ENCODE measurements at places on chromosomes 4 and X.
A peak's percentile ranks its signal among the peaks of the same experiment; 100 is the strongest.

GRCh38 chr4:188025476-188025875 is 29.9 kb downstream of the ZFP42 start:
- DNase-seq, result no peak

- no peak for DNase-seq
Observed at GRCh38 chr4:174118171-174118570, 165.3 kb downstream of the FBXO8 start.

DNA sequence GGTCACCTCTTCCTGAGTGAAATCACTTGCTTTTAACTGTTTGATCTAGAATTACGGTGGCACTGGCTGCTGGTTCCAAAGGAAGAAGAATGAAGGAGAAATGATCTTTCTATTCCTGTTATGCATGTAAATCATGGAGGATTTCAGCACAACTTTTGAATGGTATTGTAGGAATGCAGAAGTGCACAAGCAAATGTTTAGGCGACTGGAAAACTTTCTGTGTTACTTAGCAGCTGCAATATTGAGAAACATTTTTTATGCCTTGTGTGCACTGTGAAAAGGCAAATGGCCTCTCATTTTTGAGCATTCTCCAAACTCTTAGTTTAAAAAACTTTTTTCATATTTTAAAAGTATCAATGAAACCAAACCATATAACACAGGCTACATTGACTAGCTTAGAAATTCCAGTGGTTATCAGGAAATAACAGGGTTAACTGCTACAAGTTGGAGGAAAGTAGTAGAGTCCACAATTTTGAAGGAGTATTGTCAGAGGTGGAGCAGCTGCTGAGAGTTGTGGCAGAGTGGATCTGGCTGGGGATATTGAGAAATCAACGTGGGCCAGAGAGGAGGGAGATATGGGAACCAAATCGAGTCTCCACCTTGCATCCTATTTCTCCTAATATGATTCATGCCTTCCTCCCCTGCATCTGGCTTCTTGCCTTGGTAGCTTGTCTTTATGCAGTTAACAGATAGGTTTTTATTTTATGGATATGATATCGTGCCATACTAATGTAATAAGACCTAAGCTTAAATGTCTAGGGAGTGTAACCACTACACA is 32.0 kb upstream of the FHL1 start:
- DNase-seq, result no peak

DNA sequence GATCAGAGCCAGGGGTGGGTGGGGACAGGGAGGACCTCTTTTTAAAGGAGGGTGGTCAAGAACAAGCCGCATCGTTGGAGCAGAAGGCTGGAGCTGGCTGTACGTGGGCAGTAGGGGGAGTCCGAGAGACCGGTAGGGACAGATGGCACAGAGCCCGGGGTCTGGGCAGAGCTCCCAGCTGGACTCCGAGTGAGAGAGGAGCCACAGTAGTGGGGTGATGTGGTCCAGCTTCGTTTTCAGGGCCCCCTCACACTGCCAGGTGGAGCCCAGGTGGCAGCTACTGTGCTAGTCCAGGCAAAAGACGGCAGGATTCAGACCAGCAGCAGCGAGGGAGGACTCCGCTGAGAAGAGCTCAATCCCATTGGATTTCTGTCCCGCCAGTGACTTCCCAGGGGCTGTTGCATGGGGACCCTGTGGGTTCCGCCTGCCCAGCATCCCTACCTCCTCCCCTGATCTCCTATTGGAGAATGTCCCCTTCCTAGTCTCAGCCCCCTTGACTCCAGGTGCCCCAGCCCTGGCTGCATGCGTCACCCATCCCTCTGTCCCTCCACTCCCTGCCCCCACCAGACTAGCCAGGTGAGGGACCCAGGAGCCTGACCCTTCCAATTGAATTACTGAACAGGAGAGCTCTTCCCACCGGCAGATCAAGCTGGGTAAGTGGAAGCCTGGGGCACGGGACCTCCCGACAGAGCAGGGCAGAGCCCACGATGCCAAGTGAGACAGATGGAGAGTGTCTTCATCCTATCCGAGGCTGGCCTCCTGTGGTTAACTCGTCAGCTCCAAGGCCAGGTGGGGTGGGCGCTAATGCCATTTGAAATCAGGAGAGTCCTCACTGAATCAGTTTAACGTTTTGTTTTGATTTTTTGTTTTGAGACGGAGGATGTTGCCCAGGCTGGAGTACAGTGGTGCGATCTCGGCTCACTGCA is 2.9 kb downstream of the ARHGAP4 start:
- no peak for DNase-seq

- no peak for DNase-seq
Observed at GRCh38 chr4:38243388-38244053, 283.3 kb downstream of the PTTG2 start.

GRCh38 chrX:2693113-2694002 is 2.3 kb downstream of the CD99 start:
- no peak for DNase-seq

DNA sequence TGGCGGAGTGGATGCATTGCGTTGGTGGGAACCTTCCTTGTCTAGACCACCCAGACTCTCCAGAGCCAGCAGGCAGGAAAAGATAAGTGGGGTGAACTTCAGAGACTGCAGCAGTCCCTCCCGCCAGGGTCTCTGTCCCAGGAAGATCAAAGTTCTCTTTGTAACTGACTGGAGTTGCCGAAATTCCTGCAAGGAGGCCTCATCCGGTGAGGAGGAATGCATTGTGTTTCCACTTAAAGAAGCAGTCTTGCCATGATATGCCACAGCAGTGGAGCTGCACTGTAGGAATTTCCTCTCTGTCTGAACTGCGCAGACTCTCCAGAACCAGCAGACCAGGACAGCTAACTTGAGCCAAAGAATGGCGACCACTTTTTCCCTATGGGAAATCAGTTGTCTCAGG is 1190.4 kb downstream of the TECRL start:
- DNase-seq, result no peak

DNA sequence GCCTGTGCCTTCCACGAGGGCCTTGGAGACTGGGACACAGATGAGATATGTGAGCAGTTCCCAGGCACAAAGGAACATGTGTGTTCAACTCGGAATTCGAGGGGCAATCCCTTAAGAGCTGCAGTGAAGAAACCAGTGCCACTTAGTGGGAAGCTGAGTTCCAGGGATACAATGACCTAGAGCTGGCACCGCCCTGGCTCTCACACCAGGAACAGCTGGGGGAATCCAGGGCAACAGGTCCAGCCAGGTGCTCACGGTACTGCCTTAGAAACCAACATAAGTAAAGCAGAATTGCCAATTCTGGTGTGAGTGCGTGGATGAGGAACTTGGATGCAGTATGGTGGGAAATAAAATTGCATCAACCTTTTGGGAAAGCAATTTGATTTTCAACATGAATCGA is 122.9 kb downstream of the AFAP1 start:
- no peak for DNase-seq

DNA sequence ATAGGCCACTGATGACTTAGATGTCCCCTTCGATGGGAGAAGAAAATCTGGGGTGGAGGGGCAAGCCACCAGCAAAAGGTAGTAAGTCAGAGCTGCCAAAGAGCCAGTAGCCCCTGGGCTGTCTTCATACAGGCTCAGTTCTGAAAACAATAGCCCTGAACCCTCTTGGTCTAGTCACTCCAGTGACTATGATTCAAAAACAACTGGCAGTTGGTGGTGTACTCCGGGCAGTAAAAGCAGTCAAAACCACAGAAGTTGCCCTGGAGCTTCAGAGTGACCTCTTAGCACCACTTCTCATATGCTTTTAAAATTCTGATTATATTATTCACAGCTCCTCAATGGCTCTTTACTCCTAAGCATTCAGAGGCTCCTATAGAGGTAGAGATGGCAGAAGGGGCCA is 164.3 kb upstream of the MAMLD1 start:
- DNase-seq, result no peak

GRCh38 chr4:90419124-90419711 is 292.0 kb downstream of the CCSER1 start:
- no peak for DNase-seq

GRCh38 chrX:69285881-69286564 is 120.8 kb upstream of the PJA1 start:
- DNase-seq, result peak; percentile 63

DNA sequence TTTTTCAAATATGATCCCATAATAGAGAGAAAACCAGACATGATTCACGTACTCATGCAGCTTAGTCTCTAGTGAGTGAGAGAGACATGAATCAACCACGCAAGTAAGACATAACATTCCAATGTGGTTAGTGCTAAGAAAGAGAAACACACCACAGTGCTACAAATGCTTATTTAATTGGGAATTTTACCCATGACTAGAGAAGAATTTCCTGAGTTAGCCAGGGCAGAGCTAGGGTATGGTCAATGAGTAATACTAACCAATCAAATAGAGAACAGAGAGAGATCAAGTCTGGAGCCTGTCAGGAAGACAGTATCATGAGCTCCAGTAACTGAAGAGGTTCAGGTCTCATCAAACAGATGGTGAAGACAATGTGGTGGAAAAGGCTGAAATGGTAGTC is 495.2 kb downstream of the PDGFC start:
- DNase-seq, result no peak

DNA sequence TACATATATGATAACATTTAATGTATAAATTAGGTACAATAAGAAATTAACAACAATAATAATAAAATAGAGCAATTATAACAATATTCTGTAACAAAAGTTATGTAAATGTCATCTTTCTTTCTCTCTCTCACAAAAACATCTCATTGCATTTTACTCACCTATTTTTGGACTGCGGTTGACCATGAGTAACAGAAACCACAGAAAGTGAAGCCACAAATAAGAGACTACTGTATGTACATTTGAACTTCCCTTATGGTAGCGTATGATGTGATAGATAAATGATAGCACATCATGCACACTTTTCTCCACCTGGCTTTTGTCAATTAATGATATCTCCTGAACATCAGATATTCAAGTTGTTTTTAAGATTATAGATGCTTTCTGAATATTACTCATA is 80.5 kb downstream of the HNRNPD start:
- DNase-seq, result no peak

DNA sequence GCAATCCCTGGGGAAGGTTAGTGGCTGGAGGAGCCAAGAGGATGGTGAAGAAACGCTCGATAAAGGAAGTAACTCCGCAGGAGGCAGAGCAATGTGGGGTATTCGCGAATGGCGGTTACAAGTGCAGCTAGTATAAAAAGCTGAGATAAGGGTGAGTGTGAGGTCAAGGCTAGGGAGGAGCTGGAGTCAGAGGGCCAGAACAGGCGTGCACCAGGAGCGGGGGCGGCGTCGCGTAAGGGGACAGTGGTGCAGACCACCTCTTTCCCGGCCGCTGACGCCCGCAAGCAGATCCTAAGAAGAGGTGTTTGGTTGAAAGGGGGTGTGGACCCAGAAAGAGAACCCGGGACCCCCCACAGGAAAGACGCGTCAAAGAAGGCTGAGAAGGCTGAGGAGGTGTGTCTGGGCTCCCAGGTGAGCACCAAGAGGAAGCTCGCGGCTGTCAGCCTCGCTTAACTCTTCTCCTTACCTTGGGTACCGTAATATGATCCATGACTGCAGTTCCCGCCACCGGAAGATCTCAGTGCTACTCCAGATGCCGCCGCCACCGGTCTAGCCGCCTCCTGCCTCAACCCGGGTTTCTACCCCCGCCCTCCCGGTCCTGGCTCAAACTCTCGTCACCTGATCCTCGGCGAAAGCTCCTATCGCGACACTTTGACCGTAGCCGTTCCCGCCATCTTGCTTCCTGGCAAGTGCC is at the start of gene MTMR8:
MTMR8 (minus strand) TSS at position 579 of the 694 bp plus-strand sequence; CDS start at position 490, 89 bp downstream.
- peak; percentile 59 for DNase-seq

GRCh38 chr4:170476351-170476750 is 386.6 kb upstream of the AADAT start:
- no peak for DNase-seq

DNA sequence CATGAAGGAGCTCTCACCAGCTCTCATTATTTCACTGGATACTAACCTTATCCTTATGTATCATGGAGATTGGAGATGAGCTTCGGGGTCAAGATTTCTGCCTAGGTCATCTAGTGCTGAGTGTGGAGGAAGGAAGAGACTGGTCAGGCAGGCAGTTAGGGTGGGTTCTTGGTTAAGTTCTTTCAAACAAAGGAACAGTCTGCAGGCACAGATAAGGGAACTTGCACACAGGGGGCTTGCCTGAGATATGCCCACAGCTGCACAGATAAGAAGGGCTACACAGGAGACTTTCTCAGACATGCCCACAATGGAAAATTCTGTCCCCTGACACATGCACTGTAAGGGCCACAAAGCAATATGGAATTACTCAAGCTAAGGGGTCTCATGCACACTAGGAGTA is 904.1 kb downstream of the NLGN4X start:
- DNase-seq, result no peak

- DNase-seq, result no peak
Observed at GRCh38 chr4:81421346-81422218, 50.1 kb downstream of the RASGEF1B start.

DNA sequence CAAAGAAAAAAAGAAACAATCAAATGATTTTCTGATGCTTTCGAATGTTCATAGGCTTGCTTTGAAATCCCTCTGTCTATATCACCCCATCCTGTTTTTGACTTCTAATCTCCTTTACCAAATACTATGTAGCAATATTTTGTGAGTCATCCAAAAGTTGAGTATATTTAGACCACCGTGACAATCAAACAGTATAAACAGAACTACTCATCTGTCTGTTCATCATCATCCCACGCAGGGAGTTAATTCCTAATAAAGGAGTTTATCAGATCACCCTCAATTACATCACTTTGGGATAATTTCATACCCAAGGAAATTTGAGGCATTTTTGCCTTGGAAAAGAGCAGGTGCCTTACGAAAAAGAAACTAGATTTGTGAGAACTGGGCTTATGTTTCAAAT is 212.9 kb downstream of the CBR4 start:
- DNase-seq, result no peak

GRCh38 chr4:6641164-6641970 is 882 bp downstream of the MRFAP1 start:
- DNase-seq, result peak; percentile 55
